ENCODE measurements at places on chromosomes 4 and X.

- no peak for DNase-seq
Measured at GRCh38 chrX:152451731-152451980, 541 bp upstream of the GABRA3 start.

GRCh38 chrX:16836371-16836770, 33.8 kb downstream of the RBBP7 start:
- no peak for DNase-seq

- no peak for DNase-seq
Measured at GRCh38 chr4:74174421-74174820, 16.5 kb downstream of the MTHFD2L start.

DNA sequence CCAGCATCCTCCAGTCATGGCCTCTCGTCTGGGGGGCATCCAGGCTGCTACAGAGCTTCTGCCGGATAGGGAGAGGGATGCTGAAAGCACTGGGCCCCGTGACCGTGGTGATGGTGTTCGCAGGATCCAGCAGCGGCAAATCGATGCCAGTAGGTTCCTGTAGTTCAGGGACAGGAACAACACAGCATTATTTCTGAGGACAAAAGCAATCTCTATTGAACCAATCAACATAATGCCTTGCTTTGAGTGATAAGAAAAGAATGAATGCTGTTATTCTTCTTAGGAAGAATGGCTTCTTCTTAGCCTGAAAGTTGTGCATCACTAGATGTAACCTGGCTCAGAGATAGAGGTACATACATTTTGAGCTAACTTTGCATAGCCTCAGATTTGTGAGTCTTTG, 378.6 kb downstream of the UNC5C start:
- no peak for DNase-seq

DNA sequence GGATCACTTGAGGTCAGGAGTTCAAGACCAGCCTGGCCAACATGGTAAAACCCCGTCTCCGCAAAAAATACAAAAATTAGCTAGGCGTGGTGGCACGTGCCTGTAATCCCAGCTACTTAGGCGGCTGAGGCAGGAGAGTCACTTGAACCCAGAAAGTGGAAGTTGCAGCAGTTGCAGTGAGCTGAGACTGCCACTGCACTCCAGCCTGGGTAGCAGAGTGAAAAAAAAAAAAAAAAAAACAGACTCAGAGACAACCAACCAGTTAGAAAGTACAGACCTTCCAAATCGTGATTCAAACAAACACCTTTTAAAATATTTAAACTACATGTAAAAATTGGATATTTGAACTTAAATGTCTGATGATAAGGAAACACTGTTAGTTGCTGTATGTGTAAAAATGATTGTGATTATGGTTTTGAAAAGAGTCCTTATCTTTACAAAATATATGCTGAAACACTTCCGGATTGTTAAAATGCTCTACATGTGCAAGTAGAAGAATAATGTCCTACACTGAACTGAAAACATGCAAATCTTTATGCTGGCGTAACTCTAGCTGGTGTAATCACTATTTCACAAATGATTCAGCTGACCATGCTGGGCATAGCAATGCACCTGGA, 37.8 kb downstream of the SH3KBP1 start:
- DNase-seq = no peak

DNA sequence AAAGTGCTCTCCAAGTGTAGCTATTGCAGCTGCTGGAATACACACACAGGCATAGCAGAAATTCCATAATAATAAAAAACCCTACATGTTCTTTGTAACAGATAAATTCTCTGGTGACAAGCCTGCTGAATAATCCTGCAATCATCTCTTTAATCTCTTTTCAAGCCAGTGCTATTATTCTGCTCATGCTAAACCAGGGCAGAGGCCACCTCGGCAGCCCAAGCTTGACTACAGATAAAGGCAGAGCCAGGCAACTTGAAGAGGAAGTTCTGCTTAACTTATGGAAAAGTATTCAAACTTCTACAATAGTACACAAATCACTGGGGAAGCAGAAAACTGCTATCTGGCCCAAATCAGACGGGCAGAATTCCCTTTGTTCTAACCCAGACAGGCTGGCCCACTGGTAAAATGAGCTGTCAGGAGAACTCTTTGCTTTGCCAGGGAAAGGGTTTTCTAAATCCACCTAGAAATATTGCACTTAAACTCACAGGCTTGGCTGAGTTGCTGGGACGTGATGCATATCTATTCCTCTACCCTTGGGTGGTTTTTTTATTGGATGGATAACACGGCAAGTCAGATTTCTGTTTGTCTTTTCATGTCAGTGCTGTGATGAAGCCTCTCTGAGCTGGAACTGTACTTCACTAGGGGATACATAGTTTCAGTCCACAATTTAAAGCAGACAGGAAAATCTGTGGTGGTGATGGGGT, 70.5 kb downstream of the GATB start:
- no peak for DNase-seq

- DNase-seq = no peak
Measured at GRCh38 chrX:104126856-104127255, 14.5 kb downstream of the ZCCHC18 start.

DNA sequence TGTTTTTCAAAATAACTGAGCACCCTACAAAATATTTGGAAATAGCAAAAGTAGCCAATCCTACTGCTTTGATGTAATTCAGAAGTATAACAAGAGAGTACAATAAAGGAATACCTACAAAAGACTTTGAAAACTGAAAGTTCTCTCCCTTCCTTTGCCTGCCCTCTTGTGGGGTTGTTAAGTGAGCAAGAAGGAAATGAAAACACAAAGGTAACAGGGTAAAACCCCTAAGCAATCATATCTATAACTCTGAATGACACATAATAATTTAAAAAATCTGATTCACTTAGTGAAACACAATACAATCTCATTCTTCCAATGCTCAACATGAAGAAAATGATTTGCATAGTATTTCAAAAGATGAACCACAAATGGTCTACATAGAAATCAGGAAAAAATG, 98.2 kb downstream of the FRYL start:
- DNase-seq = no peak

DNA sequence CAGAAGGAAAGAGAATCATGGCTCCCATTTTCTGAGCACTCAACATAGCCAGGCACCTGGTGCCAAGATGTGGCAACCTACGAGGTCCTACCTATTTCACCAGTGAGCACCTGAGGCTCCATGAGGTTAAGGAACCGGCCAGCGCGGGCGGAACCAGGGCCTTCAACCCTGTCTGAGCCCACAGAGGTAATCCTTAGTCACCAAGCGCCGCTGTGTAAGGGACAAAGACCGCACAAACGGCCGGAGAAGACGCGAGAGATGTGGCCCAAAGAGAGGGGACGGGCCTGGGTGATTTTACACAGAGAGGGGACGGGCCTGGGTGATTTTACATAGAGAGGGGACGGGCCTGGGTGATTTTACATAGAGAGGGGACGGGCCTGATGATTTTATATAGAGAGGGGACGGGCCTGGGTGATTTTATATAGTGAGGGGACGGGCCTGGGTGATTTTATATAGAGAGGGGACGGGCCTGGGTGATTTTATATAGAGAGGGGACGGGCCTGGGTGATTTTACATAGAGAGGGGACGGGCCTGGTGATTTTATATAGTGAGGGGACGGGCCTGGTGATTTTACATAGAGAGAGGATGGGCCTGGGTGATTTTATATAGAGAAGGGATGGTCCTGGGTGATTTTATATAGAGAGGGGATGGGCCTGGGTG, 114.2 kb downstream of the SMIM20 start:
- no peak for DNase-seq

DNA sequence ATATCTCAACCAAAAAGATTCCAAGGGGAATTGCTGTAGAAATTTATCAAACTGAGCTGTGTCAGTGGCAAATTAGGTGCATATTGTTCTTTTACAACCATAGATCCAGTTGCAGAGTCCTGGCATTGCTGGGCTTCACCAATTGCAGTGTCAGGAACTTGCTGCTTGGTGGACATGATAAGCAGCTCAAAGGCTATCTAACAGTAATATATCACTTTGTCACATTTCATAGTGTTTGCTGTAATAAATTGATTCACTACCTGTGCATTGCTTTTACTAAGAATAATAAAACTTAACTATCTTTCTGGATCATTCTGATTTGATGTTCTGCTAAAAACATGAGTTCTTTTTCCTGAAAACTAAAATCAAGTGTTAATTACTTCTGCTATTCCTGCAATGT, 30.9 kb upstream of the ACE2 start:
- DNase-seq = no peak

GRCh38 chr4:38785041-38785790, 2.4 kb upstream of the TLR10 start:
- no peak for DNase-seq

GRCh38 chrX:97358941-97359340, 475.2 kb downstream of the RPA4 start:
- DNase-seq = no peak

DNA sequence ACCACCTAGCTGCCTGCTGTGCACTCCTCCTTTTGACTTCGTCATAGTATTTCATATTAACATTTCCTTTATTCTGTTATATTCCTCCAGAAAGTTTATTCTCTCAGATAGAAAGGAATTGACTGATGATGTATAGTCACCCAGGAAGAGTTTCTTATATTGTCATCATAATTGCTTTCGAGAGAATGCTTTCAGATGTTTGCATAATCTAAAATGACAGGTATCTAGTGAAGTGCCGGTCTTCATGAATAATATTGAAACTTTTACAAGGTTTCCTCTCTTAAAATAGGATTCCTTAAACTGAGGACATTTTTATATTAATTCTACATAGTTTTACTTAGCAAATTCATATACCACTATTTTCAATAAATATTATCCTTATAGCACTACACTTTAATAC, 10.1 kb downstream of the SEC24D start:
- DNase-seq = no peak

- DNase-seq = no peak
Measured at GRCh38 chrX:37984880-37985279, 21.5 kb upstream of the SYTL5 start.

GRCh38 chrX:140504371-140505324, at the start of gene SOX3:
TSS of gene SOX3 (minus strand) at chrX:140505069. CDS start at chrX:140505060, 9 bp downstream.
- peak; percentile 52 for DNase-seq

DNA sequence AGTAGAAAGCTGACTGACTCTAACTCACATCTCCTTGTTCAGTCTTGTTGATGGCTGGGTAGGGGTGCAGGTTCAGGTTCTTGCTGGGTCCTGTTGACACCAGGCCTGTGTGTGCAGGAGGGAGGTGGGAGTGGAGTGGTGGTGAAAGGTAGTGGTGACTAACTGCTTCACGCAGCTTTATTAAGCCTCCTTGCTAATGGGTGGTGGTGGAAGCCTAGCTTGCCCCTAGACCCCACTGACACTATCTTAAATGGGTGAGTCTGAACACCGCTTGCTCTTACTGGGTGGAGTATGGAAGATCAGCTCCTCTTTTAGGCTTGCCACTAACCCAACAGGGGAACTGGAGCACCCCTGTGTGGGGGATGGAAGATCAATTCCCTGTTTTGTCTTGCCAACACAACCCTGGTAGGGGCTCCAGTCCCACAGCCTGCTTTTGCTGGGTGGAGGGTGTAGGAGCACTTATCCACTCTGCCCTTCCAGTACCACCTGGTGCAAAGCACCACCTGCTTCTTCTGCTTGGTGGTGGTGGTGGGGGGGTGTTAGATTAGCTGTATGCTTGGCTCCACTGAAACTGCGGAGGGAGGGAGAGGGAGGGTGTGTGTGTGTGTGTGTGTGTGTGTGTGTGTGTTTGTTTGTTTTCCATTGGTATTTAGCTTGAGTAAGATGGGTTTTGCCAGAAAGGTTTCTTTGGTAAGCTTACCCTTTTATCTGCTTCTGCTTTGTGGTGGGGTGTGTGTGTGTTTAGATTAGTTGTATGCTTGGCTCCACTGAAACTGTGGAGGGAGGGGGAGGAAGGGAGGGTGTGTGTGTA, 25.6 kb downstream of the KDM6A start:
- DNase-seq = no peak

GRCh38 chrX:37961118-37961517, 45.2 kb upstream of the SYTL5 start:
- no peak for DNase-seq
